Cortex of kidney (tissue), 1 donor: ENCODE measurements at places on chromosomes 13 and 19.

DNA sequence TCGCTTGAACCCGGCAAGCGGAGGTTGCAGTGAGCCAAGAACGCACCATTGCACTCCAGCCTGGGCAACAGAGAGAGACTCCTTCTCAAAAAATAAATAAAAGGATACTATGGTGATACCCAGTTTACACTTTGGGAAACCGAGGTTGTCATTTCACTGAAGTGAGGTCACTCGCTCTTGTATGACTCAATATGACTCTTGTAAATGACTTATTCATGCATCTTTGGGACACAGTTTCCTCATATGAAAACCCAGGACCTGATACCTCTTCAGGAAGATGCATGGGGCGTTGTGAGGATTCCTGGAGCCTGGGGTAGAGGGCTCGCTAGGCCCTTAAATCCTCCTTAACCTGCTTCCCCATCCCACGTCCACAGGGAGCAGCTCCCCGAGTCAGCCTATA lies 4.5 kb downstream of the PSMD8 start:
- DNase-seq, result no peak

DNA sequence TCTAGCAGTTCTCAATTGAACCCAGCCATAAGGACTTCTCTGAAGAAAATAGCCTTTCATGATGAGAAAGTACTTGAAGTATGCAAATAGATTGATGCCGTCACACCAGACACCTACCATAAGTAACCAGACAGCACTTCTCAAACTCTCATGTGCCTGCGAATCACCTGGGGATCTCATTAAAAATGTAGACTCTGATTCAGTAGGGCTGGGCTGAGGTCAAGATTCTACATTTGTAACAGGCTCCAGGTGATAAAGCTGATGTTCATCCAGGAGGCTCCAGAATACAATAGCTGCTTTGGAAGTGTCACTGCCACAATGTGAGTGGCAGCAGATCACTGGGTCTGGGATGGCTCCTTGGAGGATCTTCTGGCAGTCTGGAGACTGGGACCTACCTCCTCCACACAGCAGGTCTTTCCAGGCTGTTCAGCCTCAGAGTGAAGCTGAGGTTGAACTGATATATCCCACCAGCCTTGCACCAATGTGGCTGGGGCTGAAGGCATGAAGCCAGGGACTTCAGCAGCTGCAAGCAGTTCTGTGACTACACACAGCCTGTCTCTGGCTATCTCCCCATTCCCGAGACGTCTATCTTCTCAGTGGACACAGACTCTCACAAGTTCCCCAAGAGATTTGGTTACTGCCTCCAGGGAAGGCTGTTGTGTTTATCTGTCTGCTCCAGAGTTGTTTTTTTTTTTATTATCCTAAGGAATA lies 9.1 kb downstream of the MBNL2 start:
- no peak for DNase-seq

GRCh38 chr13:113470073-113470472 lies 16.8 kb upstream of the ADPRHL1 start:
- no peak for DNase-seq

DNA sequence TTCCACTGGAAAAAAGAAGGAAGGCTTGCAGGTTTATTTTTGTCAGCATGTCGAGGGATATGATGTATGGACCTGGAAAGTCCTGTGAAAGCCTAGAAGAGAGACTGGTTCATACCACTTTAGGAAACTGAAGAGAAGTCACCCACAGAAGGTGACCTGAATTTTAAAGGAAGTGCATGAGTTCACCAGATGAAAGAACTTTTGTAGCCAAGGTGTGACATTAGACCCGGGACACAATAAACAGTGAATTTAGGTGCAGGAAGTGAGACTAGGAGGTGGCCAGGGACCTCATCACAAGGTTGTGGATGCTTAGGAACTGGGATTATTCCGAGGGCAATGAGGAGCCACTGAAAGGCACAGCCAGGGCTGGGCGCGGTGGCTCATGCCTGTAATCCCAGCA lies 79.1 kb downstream of the ZNF429 start:
- DNase-seq, result no peak

DNA sequence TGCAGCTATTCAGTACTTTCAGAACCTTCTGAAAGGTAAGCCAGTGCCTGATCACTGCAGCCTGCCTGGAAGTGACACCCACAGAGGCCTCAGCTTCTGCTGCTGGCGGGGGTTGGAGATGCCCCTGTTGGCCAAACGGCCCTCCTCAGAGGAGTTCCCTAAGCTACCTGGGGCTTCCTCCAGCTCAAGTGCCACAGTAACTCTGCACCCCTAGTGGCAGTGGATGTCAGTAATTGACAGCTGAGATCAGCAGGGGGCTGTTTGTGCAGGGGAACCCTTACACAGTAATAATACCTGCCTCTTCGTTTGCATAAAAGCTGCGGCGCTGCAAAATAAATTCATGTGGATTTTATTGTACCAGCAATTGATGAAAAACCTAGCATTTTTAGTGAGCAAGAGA lies 28.9 kb downstream of the TDRD12 start:
- DNase-seq, result no peak

DNA sequence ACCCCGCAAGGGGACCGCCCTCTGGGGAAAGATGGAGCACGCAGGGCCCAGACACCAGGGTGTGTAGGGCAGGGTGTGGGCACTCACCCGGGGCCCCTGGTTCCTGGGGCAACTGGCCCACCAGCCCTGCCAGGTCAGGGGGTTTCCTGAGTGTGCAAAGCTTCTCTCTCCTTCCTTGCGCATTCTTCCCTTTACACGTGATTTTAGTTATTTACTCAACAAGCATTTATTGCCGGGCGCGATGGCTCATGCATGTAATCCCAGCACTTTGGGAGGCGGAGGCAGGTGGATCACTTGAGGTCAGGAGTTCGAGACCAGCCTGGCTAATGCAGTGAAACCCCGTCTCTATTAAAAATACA lies 20.4 kb downstream of the PRR36 start:
- no peak for DNase-seq

DNA sequence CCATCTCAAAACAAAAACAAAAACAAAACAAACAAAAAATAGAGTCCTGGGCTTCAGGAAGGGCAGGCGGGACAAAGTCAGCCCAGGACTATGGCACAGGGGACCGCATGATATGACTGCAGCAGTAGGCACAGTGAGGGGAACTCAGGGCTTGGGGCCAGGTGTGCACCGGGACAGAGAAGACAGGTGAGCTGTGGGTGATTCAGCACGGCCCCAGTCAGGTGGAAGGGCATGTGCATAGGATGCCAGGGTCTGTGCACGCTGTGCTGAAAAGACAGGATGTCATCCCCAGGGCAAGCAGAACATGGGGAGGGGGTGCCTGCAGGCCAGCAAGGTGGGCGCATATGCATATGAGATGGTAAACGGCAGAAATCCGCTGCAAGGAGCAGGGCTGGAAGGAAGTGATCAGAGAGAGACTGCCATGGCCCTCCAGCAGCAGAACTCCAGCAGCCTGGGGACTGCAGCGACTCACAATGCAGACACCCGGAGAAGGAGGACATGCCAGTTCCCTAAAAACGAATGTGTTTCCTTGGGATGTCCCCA lies 15.0 kb downstream of the EPS15L1 start:
- DNase-seq, result no peak

- no peak for DNase-seq
Observed at GRCh38 chr19:50482271-50482855, 5.7 kb upstream of the GARIN5A start.

DNA sequence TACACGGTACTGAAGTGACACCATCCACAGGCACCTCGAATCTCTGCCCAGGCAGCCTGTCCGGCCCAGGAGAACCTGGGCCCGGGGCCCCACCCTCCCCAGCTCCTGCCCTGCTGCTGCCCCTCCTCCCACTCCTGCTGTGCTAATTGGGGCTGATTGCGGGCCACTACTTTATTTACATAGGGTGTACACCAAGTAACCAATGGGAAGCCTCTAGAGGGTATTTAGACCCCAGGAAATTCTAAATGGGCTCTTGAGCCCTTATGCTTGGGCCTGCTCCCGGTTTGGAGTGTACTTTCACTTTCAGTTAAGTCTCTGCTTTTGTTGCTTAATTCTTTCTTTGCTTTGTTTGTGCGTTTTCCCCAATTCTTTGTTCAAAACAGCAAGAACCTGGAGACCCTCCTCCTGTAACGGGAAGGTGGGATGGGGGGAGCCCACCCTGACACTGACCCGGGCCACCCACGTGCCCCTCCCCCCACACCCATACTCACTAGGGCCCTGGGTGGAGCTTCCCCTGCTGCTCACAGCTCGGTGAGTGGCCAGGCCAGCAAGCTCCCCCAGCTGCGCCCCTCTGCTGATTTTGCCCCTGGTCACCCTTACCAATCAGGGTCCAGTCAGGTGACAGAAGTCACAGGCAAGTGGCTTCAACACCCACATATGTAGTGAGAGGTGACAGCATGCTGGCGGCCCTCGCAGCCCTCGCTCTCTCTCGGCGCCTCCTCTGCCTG lies 9.4 kb downstream of the SCGB2B2 start:
- DNase-seq, result no peak

GRCh38 chr13:82627183-82627582 lies 1255.1 kb downstream of the SLITRK1 start:
- no peak for DNase-seq

- DNase-seq, result no peak
Observed at GRCh38 chr13:99809926-99810325, 161.6 kb downstream of the ZIC5 start.

DNA sequence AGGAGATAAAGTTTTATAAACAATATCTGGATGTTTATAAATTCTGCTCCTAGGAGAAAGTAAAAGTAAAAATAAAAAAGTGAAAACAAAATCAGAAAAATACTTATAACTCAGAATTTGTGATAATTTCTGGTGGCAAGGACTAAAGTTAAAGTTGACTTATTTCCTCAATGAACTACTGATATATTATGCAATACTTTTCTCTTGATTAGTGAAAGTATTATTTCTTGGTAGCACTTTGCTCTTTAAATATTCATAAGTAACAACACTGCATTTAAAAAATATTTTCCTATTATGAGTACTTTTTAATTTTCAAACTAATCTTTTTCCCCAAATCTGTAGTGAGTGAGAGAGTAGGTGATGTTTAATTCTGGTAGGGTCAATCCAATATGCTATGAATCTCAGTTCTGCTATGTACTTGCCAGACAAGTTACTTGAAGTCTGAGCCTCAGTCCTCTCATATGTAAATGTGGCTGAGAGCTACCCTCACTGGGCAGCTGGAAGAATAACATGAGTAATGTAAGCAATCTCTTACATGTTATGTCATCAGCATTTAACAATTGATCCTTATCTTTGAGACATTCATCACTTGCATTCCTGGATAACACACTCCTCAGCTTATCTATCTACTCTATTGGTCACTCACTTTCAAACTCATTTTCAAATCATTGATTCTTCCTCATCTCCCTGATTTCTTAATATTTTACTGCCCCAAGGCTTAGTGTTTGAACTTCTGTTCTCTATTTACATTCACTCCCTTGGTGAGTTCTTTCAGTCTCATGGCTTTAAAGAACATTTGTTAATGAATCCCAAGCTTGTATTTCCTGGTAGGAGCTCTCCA lies 239.0 kb downstream of the RGCC start:
- DNase-seq, result no peak

GRCh38 chr19:33443638-33444561 lies 70.4 kb downstream of the CEBPG start:
- DNase-seq, result no peak

DNA sequence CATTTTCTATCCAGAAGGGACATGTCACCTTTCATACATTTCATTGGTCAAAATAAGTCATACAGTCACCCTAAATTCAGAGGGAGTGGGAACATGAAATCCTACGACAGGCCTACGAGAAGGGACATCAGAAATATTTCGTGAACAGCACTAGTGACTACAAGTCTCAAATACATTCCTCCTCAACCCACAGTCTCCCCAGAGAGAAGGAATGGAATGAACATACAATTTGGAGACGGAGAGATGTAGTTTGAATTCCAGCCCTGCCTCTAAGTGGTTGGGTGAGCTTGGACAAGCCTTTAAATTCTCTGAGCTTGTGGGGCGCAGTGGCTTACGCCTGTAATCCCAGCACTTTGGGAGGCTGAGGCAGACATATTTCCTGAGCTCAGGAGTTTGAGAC lies 9.9 kb downstream of the SERTM1 start:
- no peak for DNase-seq

GRCh38 chr13:69935043-69935442 lies 172.6 kb upstream of the ATXN8OS start:
- no peak for DNase-seq

DNA sequence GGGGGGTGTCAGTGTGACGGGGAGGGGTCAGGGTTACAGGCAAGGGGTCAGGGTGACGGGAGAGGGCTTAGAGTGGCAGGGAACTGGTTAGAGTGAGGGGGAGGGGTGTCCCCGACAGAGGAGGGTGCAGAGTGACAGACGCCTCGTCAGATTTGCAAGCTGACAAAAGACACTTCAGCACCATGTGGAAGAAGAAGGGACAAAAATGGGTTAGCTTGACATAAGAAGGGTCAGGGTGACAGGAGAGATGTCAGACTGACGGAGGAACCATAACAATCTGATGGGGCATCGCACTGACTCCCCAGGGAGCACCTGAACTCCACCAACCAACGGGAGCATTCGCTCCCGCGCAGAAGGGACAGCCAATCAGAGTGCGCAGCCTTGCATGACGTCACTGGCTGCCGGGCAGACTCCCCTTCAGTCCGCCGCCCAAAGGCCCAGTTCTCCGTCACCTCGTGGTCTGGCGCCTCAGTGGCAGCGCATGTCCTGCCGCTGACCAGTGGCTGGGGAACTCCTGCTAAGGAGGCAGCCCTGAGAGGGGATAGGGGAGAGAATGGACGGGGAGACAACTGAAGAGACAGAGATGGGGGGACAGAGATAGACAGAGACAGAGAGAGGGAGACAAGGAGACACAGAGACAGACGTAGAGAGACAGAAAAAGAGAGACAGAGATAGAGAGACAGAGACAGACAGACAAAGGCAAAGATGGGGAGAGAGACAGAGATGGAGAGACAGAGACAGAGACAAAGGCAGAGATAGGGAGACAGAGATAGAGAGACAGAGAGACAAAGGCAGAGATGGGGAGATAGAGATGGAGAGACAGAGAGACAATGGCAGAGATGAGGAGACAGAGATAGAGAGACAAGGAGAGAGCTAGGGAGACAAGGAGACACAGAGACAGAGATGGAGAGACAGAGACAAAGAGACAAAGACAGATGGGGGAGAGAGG lies 30.2 kb downstream of the C19orf81 start:
- DNase-seq, result no peak

DNA sequence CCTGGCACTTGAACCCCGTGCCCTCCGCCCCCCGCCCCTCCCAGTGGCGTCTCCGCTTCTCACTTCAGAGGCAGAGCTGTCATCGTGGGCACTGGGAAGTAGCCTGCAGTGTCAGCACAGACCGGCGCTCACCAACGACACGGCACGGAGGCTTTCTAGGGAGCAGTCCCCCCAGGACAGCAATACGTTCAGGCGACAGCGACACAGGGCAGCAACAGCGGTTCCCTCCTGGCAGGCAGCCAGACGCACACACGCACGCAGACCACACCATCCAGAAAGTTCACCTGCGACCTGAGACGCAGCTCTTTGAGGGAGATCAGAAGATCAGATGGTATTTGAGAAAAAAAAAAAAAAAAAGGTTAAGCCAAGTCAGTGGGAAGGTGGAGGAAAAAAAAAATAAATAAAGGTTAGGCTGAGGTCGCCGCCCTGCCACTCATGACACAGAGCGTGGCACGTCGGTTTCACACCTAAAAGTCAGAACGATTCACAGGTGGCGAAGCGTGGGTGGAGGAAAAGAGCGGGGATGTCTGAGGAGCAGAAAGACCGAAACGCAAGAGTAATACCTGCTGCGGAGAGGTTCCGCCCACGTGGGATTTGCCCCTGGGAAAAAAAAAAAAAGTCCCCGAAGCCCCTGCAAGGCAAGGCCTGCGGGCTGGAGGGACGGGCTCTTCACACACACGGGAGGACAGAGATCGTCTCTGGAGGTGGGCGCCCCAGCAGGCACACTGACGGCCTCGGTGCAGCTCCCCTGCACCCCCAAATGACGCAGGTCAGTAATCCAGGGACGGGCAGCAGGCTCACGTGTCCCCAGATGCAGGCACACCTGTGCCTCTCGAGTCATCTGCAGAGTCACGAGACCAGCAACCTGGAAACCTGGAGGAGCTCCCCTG lies 94.5 kb downstream of the GNG7 start:
- DNase-seq, result no peak
